ENCODE measurements at places on chromosomes 4 and X.

DNA sequence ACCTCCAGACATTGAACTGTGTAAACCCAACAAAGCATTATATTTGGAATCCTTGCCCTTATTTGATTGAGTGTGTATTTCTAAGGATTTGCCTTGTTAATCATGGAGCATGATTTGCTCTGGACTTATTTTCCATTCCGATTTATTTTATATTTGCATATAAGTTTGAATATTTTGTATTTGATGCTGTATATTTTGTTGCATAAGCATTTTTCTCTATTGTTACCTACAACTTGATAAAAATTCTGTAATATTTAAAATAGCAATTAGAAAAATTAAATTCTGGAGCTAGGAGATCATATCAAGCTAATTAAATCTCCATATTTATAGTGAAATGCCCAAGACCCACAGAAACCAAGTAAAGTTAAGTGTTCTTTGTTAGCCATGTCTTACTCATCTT lies 47.2 kb downstream of the USO1 start:
- no peak for DNase-seq

GRCh38 chrX:38807873-38808272 lies 6.6 kb downstream of the MID1IP1 start:
- no peak for DNase-seq

GRCh38 chr4:40200875-40201801 lies 4.3 kb downstream of the RHOH start:
- no peak for DNase-seq

- DNase-seq = no peak
Measured at GRCh38 chr4:58760100-58760499, 1649.9 kb upstream of the IGFBP7 start.

DNA sequence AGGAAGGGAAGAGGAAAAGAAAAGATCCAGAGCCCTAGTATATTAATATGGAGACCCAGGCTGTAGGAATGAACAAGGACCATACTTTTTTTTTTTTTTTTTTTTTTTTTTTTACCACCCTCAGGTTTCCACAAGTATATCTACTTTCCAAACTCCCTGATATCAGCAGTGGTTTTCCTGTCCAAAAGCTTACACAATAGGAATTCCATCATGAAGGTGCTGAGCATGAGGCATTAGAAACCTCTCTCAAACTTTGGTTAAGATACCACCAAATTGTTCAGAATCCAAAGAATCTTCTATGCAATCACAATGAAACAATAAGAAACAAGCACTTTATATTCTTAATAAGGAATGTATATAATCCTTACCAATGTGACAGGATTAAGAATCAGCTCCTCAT lies 26.5 kb downstream of the RPS6KA3 start:
- DNase-seq = no peak

- DNase-seq = no peak
Measured at GRCh38 chr4:123749383-123749782, 352.8 kb downstream of the SPRY1 start.

GRCh38 chr4:2939383-2940243 lies 23.6 kb downstream of the NOP14 start:
- no peak for DNase-seq
